ENCODE measurements at places on chromosomes 3 and 15. TPM values are rescaled to one million over a fixed set of nuclear protein-coding genes. Genes with fewer than 3 reads are reported as not detected.

LSAMP gene
- total RNA-seq: 1.7 TPM

SAMMSON gene
- 0.27 TPM for total RNA-seq

KIF7 gene
- 8.6 TPM for total RNA-seq

- no peaks in the 10 kb centered on the region for H3K27me3 ChIP-seq
- no peak for DNase-seq
- no peaks in the 10 kb centered on the region for H3K36me3 ChIP-seq
- H3K4me1 ChIP-seq: no peaks in the 10 kb centered on the region
These were observed 47.4 kb upstream of the SYN2 start for GRCh38 chr3:11956781-11957180.

- H3K4me1 ChIP-seq: no peaks in the 10 kb centered on the region
- H3K27ac ChIP-seq: no peak overlapping the region
- H3K27me3 ChIP-seq: no peaks in the 10 kb centered on the region
- H3K4me3 ChIP-seq: no peak overlapping the region
These were observed 127.8 kb upstream of the P2RY1 start for GRCh38 chr3:152706991-152707713.

DNA sequence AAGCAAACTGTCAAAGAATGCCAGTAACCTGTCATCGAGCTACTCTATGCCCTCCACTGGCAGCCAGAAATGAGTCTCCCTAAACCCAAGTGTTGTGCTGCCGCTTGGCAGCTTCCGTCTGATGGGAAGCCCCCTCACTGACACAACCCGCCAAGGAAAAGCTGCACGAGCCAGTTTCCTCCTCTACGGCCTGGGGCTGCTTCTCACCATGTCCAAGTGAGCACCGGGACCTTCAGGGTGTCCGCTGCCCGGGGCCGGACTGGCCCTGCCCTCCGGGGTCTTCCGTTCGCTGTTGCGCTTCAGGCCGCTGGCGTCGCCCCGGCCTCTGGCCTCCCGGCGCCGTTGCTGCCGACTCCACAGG lies 490 bp downstream of the TOMM70 start:
- peak overlapping the region; percentile 65 for H3K4me3 ChIP-seq
- H3K36me3 ChIP-seq: no peaks in the 10 kb centered on the region
- peaks cover 20% of the 10 kb centered on the region for H3K4me1 ChIP-seq

- H3K4me1 ChIP-seq: no peaks in the 10 kb centered on the region
- no peaks in the 10 kb centered on the region for H3K27me3 ChIP-seq
- no peaks in the 10 kb centered on the region for H3K36me3 ChIP-seq
- H3K4me3 ChIP-seq: no peak overlapping the region
- no peak for DNase-seq
These were observed 325.0 kb downstream of the CGGBP1 start for GRCh38 chr3:87733671-87734367.

SLC2A2 gene
- total RNA-seq: not detected

- H3K27me3 ChIP-seq: no peaks in the 10 kb centered on the region
- no peaks in the 10 kb centered on the region for H3K36me3 ChIP-seq
- no peak overlapping the region for H3K4me3 ChIP-seq
- H3K4me1 ChIP-seq: peaks cover 17% of the 10 kb centered on the region
- H3K27ac ChIP-seq: peak overlapping the region; percentile 94
These were observed 39.5 kb upstream of the GOLGA6B start for GRCh38 chr15:72614810-72615532.

GRCh38 chr3:17626395-17626794 lies 116.0 kb downstream of the TBC1D5 start:
- no peak for DNase-seq
- H3K36me3 ChIP-seq: no peaks in the 10 kb centered on the region
- H3K4me3 ChIP-seq: no peak overlapping the region
- no peaks in the 10 kb centered on the region for H3K27me3 ChIP-seq
- H3K27ac ChIP-seq: no peak overlapping the region

GRCh38 chr3:138594935-138595610 lies 1.0 kb upstream of the CEP70 start:
- no peak overlapping the region for H3K4me3 ChIP-seq
- H3K4me1 ChIP-seq: peaks cover 16% of the 10 kb centered on the region
- no peaks in the 10 kb centered on the region for H3K27me3 ChIP-seq
- no peaks in the 10 kb centered on the region for H3K36me3 ChIP-seq
- H3K27ac ChIP-seq: peak overlapping the region; percentile 92

DNA sequence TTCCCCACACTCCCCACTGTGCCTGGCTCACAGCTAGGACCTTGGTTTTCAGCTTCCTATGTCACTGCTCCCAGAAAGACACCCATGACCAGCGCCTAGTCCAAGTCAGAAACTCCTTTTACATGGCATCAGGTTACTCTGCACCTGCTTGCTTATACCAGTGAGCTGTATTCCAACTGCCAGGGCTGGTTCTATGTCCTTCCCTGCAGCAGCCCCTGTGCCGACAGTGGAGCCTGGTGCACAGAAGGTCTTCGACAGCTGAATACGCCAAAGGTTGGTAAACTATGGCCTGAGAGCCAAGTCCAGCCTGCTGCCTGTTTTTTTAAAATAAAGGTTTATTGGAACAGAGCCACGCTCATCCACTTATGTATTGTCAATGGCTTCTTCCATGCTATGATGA lies 102.5 kb downstream of the IQSEC1 start:
- no peaks in the 10 kb centered on the region for H3K36me3 ChIP-seq
- no peak for DNase-seq
- no peak overlapping the region for H3K27ac ChIP-seq
- H3K27me3 ChIP-seq: no peaks in the 10 kb centered on the region
- H3K4me1 ChIP-seq: peaks cover 11% of the 10 kb centered on the region
- H3K4me3 ChIP-seq: no peak overlapping the region

GRCh38 chr15:101689901-101690300 lies 34.4 kb downstream of the TARS3 start:
- peaks cover 6% of the 10 kb centered on the region for H3K4me1 ChIP-seq
- H3K27me3 ChIP-seq: no peaks in the 10 kb centered on the region
- H3K4me3 ChIP-seq: no peak overlapping the region

GRCh38 chr15:82810890-82811426 lies 1.5 kb downstream of the WHAMM start:
- DNase-seq: no peak
- no peak overlapping the region for H3K4me3 ChIP-seq
- H3K36me3 ChIP-seq: no peaks in the 10 kb centered on the region
- peak overlapping the region; percentile 100 for H3K27ac ChIP-seq

RASSF1 gene
- total RNA-seq: 18.9 TPM

GRCh38 chr15:85792102-85792731 lies 2.5 kb downstream of the KLHL25 start:
- no peaks in the 10 kb centered on the region for H3K36me3 ChIP-seq
- DNase-seq: no peak
- H3K4me1 ChIP-seq: peaks cover 12% of the 10 kb centered on the region

DNA sequence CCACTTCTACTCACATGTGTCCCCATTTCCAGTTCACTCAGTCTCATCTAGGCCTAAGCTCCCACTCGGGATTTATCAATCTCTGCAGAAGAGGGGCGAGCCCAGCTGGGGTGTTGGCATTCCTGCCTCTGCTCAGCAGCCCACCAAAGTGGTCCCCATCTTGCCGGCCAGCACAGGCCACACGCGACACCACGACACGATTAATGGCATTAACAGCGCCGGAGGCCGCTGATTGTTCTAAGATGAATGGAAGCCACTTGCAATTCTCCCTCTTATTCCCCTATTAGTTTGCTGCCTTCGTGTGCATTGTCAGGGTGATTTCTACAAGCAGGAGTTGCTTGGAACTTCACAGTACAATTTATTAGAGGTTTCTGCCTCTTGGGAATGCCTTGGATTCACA lies 477.3 kb downstream of the SHQ1 start:
- no peaks in the 10 kb centered on the region for H3K27me3 ChIP-seq
- no peak overlapping the region for H3K4me3 ChIP-seq
- no peaks in the 10 kb centered on the region for H3K36me3 ChIP-seq
- no peak overlapping the region for H3K27ac ChIP-seq

MYNN gene
- total RNA-seq: 19.4 TPM

GRCh38 chr15:52506549-52506948 lies 22.1 kb downstream of the MYO5A start:
- no peaks in the 10 kb centered on the region for H3K36me3 ChIP-seq
- DNase-seq: no peak

DNA sequence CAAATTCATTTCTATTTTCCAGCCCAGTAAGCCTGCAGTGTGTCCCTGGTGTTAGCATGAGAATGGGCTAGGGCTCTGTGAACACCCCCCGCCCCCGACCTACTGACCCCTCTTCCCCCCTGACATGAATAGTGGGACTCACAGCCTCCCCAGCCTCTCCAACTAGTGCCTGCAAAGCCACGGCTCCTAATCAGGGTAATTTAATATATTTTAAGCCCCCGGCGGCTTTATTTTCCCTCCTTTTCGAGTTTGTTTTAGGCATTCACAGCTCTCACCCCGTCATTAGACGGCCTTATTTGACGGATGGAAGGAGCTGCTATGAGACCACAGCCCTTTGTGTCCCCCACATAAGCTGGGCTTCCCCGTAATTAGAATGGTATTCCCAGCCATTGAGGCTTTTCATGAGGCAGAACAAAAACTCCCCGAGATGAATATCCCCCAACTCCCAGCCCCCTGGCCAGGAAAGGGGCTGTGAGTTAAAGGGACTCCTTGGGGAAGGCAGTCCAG lies 78.3 kb upstream of the POLG start:
- no peak for DNase-seq
- H3K4me3 ChIP-seq: no peak overlapping the region

- no peaks in the 10 kb centered on the region for H3K36me3 ChIP-seq
- no peak overlapping the region for H3K27ac ChIP-seq
- H3K4me3 ChIP-seq: no peak overlapping the region
- H3K27me3 ChIP-seq: no peaks in the 10 kb centered on the region
- peaks cover 1% of the 10 kb centered on the region for H3K4me1 ChIP-seq
- DNase-seq: peak; percentile 80
These were observed 41.7 kb downstream of the DAPK2 start for GRCh38 chr15:64004587-64004986.

DNAH1 gene
- 14.2 TPM for total RNA-seq

GRCh38 chr15:27623149-27623548 lies 476.0 kb downstream of the OCA2 start:
- DNase-seq: no peak
- H3K4me1 ChIP-seq: no peaks in the 10 kb centered on the region
- no peak overlapping the region for H3K4me3 ChIP-seq
- H3K27me3 ChIP-seq: no peaks in the 10 kb centered on the region

DNA sequence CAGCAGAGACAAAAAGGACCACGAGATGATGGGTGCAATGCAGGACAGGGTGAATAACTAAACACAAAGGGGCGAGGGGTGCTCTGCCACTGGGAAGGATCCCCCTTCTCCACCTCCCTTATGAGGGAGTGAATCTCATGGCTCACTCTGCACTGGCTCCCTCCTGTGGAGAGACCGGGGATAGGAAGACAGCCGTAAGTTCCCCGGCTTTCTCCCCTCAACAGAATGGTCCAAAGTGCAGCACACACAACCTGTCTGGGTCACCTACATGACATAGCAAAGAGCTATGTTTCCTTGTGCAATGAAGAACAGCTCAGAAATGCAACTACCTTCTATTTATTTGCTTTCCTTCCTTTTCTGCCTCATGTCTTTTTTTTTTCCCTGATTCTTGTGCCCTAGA lies 7.8 kb upstream of the ACSBG1 start:
- no peaks in the 10 kb centered on the region for H3K36me3 ChIP-seq
- H3K4me3 ChIP-seq: no peak overlapping the region
- no peak overlapping the region for H3K27ac ChIP-seq
- H3K27me3 ChIP-seq: no peaks in the 10 kb centered on the region

DNA sequence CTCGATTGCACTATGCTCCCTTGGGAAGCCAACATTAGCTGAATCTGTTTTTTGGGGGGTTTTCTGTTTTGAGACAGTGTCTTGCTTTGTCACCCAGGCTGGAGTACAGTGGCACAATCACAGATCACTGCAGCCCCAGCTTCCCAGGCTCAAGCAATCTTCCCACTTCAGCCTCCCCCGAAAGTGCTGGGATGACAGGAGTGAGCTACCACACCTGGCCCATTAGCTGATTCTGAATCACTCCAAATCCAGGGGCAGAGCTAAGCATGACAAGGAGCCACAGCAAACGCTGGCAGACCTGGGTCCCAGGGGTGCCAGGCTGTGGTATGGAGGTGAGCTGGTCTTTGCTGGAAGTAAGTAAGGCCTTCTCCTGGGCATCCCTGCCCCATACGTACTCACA lies 18.9 kb downstream of the POC1A start:
- no peaks in the 10 kb centered on the region for H3K36me3 ChIP-seq
- no peak overlapping the region for H3K4me3 ChIP-seq
- H3K27ac ChIP-seq: no peak overlapping the region
- DNase-seq: no peak

GRCh38 chr3:12345584-12346494 lies 57.0 kb downstream of the PPARG start:
- peaks cover 12% of the 10 kb centered on the region for H3K4me1 ChIP-seq
- no peaks in the 10 kb centered on the region for H3K36me3 ChIP-seq
- no peak overlapping the region for H3K27ac ChIP-seq
- H3K27me3 ChIP-seq: no peaks in the 10 kb centered on the region

- no peak for DNase-seq
- H3K36me3 ChIP-seq: peaks cover 19% of the 10 kb centered on the region
- H3K27me3 ChIP-seq: no peaks in the 10 kb centered on the region
- peaks cover 55% of the 10 kb centered on the region for H3K4me1 ChIP-seq
- no peak overlapping the region for H3K4me3 ChIP-seq
- H3K27ac ChIP-seq: no peak overlapping the region
These were observed 30.6 kb downstream of the INTS14 start for GRCh38 chr15:65580287-65580686.

- H3K27ac ChIP-seq: no peak overlapping the region
- H3K27me3 ChIP-seq: no peaks in the 10 kb centered on the region
- DNase-seq: no peak
- H3K4me1 ChIP-seq: peaks cover 14% of the 10 kb centered on the region
These were observed 62.0 kb downstream of the MGLL start for GRCh38 chr3:127760361-127760760.

DNA sequence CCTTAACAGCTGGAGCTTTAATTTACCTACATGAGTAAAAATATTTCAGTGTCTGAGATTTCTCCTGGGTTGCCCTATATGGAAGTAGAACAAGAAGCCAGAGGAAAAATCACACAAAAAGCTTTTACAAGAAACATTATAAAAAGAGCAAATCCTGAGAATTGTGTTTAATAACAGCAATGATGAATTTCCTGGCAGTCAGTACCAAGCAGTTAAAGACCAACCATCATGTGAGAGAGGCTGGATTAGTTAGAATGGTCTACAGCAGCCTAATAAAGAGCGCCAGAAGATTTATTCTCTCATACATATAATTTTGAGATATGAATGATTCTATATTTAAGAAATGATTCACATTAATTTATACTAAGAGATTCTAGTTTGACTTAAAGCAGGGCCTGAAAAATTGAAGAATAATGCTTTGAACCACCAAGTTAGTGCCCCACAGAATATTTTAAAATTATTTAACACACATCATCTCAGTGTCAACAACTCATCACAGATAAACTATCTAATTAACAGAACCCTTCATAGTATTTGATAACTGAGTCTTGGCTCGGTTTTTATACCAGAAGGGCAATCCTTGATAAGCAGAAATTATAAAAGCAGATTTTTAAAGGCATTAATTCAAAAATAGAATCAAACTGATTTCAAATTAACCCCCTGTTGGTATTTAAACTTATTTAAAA lies 59.9 kb upstream of the DPH6 start:
- H3K4me3 ChIP-seq: no peak overlapping the region
- H3K4me1 ChIP-seq: no peaks in the 10 kb centered on the region
- no peaks in the 10 kb centered on the region for H3K36me3 ChIP-seq
- no peak for DNase-seq

- no peak overlapping the region for H3K4me3 ChIP-seq
- no peak overlapping the region for H3K27ac ChIP-seq
- peaks cover 9% of the 10 kb centered on the region for H3K36me3 ChIP-seq
- no peaks in the 10 kb centered on the region for H3K27me3 ChIP-seq
- H3K4me1 ChIP-seq: no peaks in the 10 kb centered on the region
These were observed 17.8 kb downstream of the PDCD10 start for GRCh38 chr3:167716920-167717319.

GRCh38 chr3:127174715-127175140 lies 18.2 kb upstream of the PRR23E start:
- no peaks in the 10 kb centered on the region for H3K36me3 ChIP-seq
- no peaks in the 10 kb centered on the region for H3K27me3 ChIP-seq
- DNase-seq: no peak
- peaks cover 30% of the 10 kb centered on the region for H3K4me1 ChIP-seq
- no peak overlapping the region for H3K27ac ChIP-seq

PPP1R14D gene
- total RNA-seq: not detected
